Activated CD8-positive, alpha-beta memory T cell treated with anti-CD3 and anti-CD28 coated beads for 4 hours (primary cell): ENCODE measurements at places on chromosomes 1 and 21.

- DNase-seq, result no peak
These were observed 212.8 kb downstream of the FMN2 start for GRCh38 chr1:240304466-240304865.

DNA sequence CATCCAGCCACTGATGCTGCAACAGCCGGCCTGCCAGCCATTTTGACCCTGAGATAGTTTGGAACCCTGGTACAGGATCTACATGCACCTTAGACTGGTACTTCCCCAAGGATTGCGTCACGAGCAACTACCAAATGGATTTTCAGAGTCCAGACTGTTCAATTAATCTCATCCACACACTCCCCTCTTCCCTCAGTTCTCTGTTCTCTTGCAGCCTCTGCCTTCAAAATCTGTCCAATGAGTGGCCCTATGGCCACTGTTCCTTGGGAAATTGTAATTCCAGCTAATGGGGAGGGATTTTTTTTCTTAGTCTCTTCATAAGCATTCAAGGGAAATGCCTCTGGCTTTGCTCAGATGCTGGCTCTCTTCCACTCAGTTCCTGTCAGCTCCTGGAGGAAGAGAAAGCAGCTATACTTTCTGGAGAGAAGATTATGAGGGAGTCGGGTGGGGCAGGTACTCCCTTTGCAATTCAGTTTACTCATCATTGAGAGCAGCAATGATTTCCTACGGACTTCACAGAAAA, 19.8 kb upstream of the UAP1 start:
- no peak for DNase-seq

DNA sequence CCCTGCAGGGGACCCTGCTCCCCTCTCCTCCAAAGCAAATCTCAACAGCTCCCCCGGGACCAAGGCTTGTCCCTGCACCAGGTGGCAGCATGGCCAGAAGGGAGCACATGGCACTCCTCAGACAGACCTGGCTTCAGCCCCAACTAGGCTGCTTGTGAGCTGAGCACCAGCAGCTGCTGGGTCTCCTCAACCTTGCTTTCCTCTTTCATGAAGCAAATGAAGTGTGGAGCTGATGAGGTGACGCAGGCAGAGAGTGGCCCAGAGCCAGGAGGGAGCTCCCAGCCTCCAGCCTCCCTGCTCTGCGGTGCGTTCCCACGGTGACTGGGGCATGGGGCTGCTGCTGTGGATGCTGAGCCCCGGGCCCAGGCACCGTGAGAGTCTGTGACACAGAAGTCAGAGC, 34.0 kb downstream of the MEGF6 start:
- no peak for DNase-seq

DNA sequence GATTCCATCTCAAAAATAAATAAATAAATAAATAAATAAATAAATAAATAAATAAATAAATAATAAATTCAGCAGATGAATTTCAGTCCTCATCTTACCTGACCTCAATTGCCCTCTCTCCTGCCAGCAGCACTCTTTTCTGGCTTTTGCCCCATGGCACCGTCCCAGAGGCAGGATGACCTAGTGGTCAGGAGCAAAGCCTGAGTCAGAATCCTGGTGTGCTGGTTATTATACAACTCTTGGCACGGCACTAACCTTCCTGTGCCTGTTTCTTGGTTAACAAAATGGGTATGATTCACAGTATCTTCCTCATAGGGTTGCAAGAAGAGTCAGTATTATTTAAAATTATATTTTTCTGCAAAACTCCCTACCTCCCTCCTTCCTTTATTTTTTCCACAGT, 43.0 kb downstream of the NKAIN1 start:
- DNase-seq, result no peak
